ENCODE measurements at places on chromosomes 6 and 20.
A peak's percentile ranks its signal among the peaks of the same experiment; 100 is the strongest.

GRCh38 chr20:58008866-58009265 lies 219.6 kb downstream of the ANKRD60 start:
- DNase-seq, result no peak

GRCh38 chr6:39007575-39007974 lies 41.0 kb upstream of the GLP1R start:
- no peak for DNase-seq

GRCh38 chr6:121064345-121064744 lies 269.9 kb downstream of the TBC1D32 start:
- no peak for DNase-seq

GRCh38 chr6:125746731-125747588 lies 2.5 kb upstream of the HEY2 start:
- peak; percentile 18 for DNase-seq

GRCh38 chr6:34583461-34583860 lies 27.3 kb upstream of the SPDEF start:
- DNase-seq, result no peak

GRCh38 chr6:145143379-145143778 lies 591.9 kb downstream of the EPM2A start:
- DNase-seq, result no peak

DNA sequence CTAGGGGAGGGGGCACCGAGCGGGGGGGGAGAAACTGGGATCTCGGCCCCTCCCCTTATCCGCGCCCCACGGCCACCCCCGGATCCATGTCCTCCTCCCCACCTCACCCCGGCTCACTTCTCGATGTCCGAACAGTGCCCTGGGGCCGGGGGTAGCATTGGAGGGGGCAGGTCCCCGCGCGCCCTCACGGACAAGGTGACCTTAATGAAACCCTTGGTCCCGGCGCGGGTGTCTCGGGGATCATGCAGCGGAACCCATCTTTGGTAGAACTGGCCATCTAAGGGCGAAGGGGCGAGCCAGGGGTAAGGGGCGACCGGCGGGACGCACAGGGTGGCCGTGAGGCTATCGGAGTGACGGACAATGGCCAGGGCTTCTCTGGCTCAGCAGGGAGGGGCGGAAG lies 13.6 kb upstream of the SPAG4 start:
- DNase-seq, result no peak

GRCh38 chr6:131062241-131063027 lies 611 bp downstream of the EPB41L2 start:
- DNase-seq, result peak; percentile 3

DNA sequence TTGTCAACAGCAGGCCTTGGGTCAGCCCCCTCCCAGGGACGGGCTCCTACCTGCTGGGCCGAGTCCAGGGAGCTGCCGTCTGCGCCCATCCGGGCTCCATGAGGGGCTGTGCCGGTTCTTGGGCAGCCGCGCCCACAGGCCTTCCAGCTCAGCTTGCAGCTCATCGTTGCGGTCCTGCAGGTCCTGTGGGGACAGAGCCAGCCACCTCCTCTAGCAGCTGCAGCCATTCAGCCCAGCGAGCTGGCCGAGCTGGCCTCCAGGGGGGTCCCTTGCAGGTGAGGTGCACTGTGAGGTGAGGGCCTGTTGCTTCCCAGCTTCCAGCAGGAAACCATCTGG lies 74.4 kb downstream of the GINS1 start:
- no peak for DNase-seq

GRCh38 chr20:14570811-14571210 lies 233.4 kb upstream of the FLRT3 start:
- no peak for DNase-seq

GRCh38 chr6:168015482-168016175 lies 18.2 kb downstream of the KIF25 start:
- no peak for DNase-seq

- DNase-seq, result no peak
These were observed 45.1 kb downstream of the WDR27 start for GRCh38 chr6:169656546-169657283.

DNA sequence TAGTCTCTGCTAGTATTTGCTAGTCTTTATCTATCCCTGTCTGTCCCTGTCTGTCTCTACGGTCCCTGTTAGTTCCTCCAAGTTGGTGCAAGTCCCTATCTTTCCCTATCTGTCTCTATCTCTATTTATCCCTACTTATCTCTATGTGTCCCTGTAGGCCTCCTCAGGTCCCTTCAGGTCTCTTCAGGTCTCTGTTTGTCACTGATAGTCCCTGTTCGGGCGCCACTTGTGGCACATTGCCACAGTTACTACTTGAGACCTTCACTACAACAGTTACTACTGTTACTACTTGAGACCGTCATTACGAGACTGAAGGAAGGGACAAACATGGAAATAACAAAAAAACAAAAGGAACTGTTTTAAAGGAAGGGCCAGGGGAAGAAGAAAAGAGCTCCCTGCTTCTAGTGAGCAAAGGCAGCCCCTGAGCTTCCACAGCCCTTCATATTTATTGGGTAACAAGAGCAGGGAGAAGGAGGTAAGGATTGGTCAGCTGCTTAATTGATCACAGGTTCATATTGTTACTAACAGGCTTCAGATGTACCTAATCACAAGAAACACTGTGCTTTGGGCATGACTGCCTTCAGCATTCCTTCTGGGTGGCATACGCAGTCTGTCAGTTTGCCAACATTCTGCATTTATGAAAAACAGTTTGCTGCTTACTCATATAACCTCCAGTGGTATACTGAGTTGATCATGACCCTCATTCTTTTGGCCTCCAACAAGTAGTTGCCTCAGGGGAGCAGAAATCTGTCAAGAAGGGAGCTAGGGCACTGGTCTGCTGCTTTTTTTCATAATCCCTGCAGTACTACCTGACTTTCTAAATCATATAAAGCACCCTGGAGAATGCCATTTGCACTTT lies 8.4 kb downstream of the EPB41L2 start:
- DNase-seq, result no peak

- DNase-seq, result no peak
These were observed 123.1 kb downstream of the HIVEP2 start for GRCh38 chr6:142821860-142822259.

All from HCEC 1CT (cell line).